ENCODE measurements at places on chromosomes 1 and 21.

- no peak for DNase-seq
Observed at GRCh38 chr1:68745011-68745410, 248.1 kb upstream of the DEPDC1 start.

DNA sequence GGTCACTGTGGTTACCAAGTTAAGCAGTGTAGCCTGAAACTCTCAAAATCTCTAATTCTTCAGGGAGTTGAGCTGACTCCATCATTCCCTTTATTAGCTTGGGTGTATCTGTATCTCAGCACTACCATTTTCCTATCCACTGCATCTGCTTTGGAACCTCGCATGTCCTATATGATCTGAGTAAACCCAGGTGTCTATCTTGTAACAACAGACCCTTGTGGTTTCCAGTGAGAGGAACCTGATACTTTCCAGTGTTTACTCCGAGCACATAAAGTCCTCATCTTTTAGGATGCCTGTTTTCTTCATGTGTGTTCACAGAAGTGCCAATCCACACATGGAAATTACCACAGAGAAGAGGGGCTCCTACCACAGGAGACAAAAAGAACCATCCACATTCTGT, 650.4 kb downstream of the LMO4 start:
- DNase-seq, result no peak

GRCh38 chr1:42085596-42085995, 67.6 kb upstream of the GUCA2B start:
- no peak for DNase-seq

- no peak for DNase-seq
Observed at GRCh38 chr21:35488946-35489345, 439.8 kb upstream of the RUNX1 start.

DNA sequence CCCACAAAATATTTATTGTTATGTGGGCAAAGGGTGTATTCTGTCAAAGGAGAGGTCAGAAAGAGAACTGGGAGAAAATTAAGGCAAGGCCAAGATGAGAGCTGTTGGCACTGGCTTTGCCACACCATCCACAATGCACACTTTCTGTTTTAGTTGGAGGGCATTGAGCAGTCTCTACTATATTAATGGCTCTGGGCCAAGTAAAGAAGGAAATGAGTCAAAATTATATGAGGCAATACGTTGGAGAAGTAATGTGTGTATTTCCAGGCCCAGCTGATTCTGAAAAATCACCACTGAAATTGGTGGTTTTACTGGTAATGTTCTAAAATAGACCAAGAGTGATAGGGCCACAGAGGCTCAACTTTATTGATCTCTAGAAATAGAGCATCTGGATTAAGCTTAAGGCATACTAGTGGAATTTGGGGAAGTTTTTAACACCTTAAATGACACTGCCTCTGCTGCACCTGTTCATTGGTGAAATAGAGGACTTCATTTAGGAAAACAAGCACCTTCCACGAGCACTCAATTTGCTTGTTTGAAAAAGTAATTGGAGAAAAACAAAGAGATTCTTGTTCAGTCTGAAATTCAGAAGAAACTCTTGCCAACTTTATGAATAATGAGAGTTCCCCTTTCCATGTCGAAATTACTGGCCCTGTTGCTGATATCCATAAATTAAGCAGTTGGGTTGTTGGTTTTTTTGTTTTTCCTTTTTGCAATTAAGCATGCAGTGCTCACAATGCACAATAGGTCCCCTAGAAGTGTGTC, 424.9 kb downstream of the ADGRL2 start:
- DNase-seq, result no peak

- no peak for DNase-seq
Observed at GRCh38 chr1:55326496-55327243, 111.5 kb upstream of the USP24 start.

- no peak for DNase-seq
Observed at GRCh38 chr1:12669529-12670068, 25.7 kb downstream of the AADACL4 start.

GRCh38 chr1:40774266-40774998, 9.2 kb upstream of the KCNQ4 start:
- DNase-seq, result peak; percentile 66

- DNase-seq, result no peak
Observed at GRCh38 chr1:8147956-8148355, 121.8 kb upstream of the ERRFI1 start.

- peak; percentile 79 for DNase-seq
Observed at GRCh38 chr21:33362044-33362555, 37.3 kb downstream of the IFNAR1 start.

DNA sequence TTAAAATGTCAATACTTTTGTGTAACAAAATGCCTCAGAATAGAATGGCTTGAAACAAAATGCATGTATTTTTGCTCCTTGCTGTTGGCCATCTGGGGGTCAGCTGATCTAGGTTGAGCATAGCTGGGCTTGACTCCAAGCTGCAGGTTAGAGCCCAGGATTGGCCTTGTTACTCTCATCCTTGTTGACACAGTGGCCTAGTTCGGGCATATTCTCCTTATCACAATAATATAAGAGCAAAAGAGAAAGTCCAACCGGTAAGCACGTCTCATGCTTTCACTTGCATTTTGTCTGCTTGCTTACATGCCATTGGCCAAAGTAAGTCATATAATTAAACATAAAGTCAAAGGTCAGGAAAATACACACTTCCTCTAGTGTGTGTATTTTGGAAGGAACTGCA, 456.2 kb downstream of the KCNT2 start:
- no peak for DNase-seq

GRCh38 chr1:113786069-113786468, 26.2 kb downstream of the RSBN1 start:
- DNase-seq, result no peak

All from iPS DF 6.9 (cell line).